Trophoblast cell (in vitro differentiated cells and primary cell): ENCODE measurements at places on chromosomes 7 and 10.
A peak's percentile ranks its signal among the peaks of the same experiment; 100 is the strongest.

GRCh38 chr7:122616951-122617350, 82.0 kb downstream of the RNF133 start:
- no peak for DNase-seq

GRCh38 chr10:78416031-78417011, 382.7 kb downstream of the RPS24 start:
- DNase-seq: peak; percentile 18

- DNase-seq: no peak
These were observed 11.8 kb downstream of the ECD start for GRCh38 chr10:73156054-73156453.

GRCh38 chr10:81136261-81136660, 598.6 kb downstream of the SH2D4B start:
- no peak for DNase-seq
